Left ventricle myocardium superior (tissue), 1 donor: ENCODE measurements at places on chromosomes 12 and 14. TPM values are rescaled to one million over a fixed set of nuclear protein-coding genes. Genes with fewer than 3 reads are reported as not detected.

Gene SPTB
- 93.1 TPM for total RNA-seq

Gene FAM181A
- total RNA-seq: not detected

Gene CPSF2
- 38.7 TPM for total RNA-seq

Gene BICDL1
- total RNA-seq: 4.7 TPM

Gene MGST1
- 23.4 TPM for total RNA-seq

Gene CIROP
- total RNA-seq: not detected

Gene MAP3K9
- total RNA-seq: 1.6 TPM

Gene GAS2L3
- 2.5 TPM for total RNA-seq

Gene SERPINA10
- total RNA-seq: not detected

Gene CCDC196
- total RNA-seq: not detected

Gene MTERF2
- 36.8 TPM for total RNA-seq

GRCh38 chr14:59186306-59186705, 2.2 kb upstream of the DAAM1 start:
- DNase-seq: no peak

DNA sequence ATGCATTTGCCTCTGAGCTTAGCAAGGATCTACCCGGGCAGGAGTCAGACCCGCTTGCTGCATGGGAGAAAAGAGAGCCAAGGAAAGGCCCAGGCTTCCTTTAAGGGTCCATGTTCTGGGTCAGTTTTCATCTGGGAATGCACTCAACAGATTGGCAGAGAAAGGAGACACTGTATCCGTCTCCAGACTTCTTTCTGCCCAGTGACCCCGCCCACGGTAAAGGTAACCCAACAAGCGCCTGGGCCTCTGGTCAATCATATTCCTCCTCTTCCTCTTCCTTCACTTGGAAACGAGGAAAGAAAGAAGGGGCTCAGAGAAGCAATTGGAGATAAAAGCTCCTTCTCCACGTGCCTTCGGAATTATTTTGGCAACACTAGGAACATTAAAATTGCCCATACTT, 27.1 kb upstream of the TCP11L2 start:
- DNase-seq: no peak

- DNase-seq: no peak
Observed at GRCh38 chr14:89748004-89748403, 206.5 kb downstream of the EFCAB11 start.

GRCh38 chr12:85130646-85131045, 94.5 kb downstream of the LRRIQ1 start:
- no peak for DNase-seq

DNA sequence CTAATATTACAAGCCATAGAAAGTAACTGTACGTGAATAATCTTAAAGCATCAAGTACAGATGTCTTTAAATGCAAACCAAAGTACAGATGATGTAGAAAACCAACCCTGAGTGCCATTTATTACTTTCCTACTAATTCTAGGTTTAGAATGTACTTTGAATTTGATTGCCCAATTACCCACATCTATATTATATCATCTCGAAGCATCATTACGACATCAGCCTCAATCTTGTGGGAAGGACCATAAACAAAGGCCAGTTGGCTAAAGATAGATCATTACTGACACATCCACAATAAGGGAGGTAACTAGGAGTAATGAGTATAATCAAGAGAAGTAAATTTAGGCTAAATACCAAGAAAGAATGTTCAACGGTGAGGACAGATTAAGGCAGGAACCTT, 478.9 kb downstream of the BCAT1 start:
- DNase-seq: no peak

- DNase-seq: no peak
Observed at GRCh38 chr12:13102461-13103195, 839 bp downstream of the GSG1 start.

- no peak for DNase-seq
Observed at GRCh38 chr12:131893605-131894312, 663 bp upstream of the ULK1 start.

GRCh38 chr12:75641031-75641780, 129.8 kb upstream of the KRR1 start:
- DNase-seq: no peak

GRCh38 chr14:90272523-90272922, 16.2 kb downstream of the PSMC1 start:
- DNase-seq: no peak

DNA sequence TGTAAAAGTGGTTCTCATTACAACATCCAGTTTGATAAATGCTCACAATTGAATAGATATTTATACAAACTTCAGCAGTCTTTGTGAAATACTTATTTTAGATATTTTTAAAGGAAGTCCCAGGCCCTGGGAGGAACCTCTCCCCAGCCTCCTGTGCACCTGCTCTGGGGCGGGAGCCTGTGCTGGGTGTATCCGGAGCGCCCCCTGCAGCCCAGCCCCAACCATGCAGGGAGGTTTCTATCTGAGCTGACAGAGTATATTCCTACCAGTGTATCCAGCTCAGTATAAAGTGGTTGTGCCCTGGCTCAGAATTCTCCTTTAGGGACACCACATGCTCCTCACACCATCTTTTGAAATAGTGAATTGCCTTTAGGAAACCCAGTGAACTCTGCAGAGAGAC, 851.8 kb downstream of the TMEM121 start:
- no peak for DNase-seq

DNA sequence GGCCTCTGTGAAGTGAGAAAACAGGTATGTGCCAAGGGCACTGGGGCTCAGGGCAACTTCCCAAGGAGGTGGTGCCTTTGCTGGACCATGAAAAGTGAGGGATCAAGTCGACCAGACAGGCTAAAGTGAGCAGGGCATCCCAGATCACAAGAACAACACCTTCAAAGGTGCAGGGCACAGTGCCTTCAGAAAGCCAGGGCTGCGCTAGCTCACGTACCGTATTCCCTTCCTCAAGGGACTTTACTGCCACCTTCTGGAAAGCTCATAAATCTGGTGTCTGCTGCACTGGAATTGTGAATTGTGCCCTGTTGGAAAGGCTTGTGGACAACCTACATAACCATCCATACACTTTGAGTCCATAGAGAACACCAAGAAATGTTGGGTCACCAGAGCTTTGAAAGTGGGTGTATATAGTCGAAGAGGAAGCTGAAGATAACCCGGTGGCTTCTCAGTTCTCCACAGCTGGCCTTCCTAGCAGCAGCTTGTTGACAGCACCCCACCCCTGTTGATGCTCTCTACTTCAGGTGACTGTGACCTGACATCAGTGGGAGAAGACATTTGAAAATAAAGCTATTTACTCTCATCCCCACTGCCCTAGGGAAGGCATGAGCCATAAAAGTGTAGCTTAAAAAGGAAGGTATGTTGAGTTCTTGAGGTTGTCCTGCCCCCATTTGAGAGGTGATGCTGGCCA, 24.5 kb downstream of the FIGNL2 start:
- DNase-seq: no peak

DNA sequence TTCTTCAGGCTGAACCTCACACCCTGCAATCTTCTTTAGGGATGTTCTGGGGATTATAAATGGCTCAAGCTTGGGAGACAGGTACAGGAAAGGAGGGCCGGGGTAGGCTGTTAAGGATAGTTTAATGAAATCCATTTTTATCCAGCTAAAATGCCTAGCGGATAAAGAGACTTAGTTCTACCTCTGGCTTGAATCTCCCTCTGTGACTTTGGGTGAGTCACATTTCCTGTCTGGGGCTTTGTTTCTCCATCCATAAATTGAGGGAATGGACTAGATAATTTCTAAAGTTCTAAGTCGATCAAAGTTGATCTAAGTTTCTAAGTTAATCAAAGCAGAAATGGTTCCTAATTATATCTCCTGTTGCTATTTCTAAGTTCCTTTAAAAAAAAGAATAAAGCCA, 319.6 kb upstream of the E2F7 start:
- no peak for DNase-seq

GRCh38 chr12:28313631-28314030, 123.4 kb downstream of the CCDC91 start:
- DNase-seq: no peak

GRCh38 chr12:6295094-6295811, 15.2 kb upstream of the PLEKHG6 start:
- no peak for DNase-seq

- no peak for DNase-seq
Observed at GRCh38 chr14:103748534-103748857, 32.9 kb downstream of the ZFYVE21 start.

DNA sequence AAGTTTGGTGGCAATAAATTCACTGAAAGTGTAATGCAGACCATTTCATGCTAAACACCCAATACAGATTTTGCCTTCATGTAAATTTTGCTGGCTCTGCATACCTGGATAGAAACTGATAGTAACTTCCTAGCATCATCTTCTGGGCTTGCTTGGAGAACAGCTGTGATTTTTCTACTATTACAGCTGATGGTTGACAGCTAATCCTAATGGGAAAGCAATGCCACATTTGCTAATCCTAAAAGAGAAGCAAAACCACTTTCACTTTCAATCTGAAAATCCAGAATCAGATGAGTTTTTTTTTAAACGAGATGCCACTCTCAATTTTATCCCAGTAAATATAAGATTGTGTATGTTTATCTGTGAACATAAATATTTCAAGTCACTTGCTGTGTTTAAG, 1035.9 kb downstream of the TRHDE start:
- DNase-seq: no peak

- no peak for DNase-seq
Observed at GRCh38 chr12:41556176-41556575, 368.1 kb downstream of the PDZRN4 start.

- no peak for DNase-seq
Observed at GRCh38 chr12:47218191-47218654, 138.5 kb upstream of the AMIGO2 start.

GRCh38 chr12:92218394-92219077, 72.9 kb upstream of the BTG1 start:
- DNase-seq: no peak

DNA sequence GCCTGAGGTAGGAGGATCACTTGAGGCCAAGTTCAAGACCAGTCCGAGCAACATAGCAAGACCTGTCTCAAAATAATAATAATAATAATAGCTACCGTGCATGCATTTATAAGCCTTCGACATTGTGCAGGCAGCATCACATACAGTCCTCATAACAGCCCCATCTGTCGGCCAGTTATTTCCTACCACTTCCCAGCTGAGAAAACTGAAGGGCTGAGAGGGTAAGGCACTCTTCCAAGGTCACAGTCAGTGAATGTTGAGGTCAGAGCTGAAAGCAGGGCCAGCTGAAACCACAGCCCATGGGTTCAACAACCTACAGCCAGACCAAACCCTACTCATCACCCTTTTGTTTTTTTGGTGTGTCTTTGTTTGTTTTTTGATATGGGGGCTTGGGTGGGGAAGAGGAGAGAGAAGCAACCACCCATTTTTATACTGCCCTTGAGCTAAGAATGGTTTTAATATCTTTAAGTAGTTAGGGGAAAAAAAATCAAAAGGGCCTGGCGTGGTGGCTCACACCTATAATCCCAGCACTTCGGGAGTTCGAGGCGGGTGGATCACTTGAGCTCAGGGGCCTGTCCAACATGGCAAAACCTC, 16.8 kb upstream of the ITPK1 start:
- DNase-seq: no peak

- DNase-seq: peak; percentile 71
Observed at GRCh38 chr14:105197211-105197641, 16.1 kb upstream of the NUDT14 start.

GRCh38 chr14:64758691-64759554, 54.7 kb downstream of the PLEKHG3 start:
- DNase-seq: peak; percentile 69

- no peak for DNase-seq
Observed at GRCh38 chr12:91388573-91388972, 206.0 kb upstream of the DCN start.

DNA sequence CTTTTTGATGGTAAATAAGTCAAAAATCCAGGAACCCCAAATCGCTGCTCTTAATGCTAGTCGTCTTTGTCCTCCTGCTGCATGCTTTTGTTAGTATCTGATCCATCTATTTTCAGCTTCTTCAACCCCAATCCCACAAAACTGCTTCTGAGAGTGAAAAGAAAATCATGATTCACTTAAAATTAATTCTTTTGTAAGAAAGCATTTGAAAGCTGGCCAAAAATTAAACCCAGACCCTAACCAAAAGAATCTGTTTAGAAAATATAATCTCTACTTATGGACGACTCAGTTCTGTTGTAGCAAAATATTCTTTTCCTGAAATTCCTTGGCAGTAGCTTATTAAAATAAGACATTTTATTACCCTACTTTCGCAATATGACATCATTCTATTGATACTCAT, 443.6 kb upstream of the SYT1 start:
- no peak for DNase-seq

DNA sequence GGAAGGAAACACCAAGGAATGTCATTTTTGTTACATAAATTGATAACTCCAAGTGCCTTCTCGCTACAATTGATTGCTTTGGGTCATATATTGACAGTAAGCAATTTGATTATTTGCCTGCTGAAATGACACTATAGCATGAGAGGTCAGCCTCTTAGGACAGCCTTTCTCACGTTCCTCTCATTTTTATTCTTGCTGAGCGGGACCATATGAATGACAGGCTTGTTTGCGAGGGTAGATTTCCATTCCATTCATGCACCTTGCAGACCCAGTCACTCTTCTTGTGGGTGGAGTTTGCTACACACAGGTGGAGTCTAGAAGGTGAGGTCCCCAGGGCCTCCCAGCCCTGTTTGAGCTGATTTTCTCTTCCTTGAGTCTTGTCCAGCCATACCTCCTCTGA, 27.3 kb downstream of the DAAM1 start:
- no peak for DNase-seq

DNA sequence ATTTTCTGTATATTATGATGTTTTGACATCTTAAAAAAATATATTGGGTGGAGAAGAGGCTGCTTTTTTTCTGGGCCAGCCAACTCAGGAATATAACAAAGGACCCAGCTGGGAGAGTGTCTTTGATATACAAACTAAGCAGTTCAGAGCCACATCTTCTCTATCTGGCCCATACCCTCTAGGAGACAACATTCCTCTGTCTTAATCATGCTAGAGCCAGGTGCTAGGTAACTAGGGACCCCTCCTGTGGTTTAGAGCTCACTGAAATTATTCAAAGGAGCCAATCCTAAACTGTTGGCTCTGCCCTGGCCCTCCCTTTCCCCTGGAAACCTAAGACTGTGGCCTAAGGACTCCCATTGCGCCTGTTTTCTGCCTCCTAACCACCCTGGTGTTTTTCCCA, 193.1 kb upstream of the DIO2 start:
- DNase-seq: no peak

- no peak for DNase-seq
Observed at GRCh38 chr12:32257695-32258496, 141.5 kb upstream of the FGD4 start.

DNA sequence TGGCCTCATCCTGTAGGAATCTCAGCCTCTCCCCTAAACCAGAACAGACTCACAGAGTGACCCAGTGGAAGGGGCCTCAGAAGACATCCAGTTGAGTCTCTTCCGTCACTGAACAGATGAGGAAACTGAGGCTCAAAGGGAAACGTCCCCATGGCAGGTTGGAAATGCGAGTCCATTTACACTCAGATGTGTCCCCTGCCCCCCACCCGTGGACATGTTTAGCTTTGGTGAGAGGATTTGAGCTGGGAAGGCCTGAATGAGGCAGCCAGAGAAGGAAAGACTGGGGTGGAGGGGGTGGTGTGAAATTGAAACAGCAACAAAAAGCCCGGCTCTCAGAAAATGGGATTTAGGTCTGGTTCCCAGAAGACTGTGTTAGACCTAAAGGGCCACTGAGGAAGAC, 1.7 kb downstream of the FAIM2 start:
- DNase-seq: no peak

GRCh38 chr12:6420364-6420763, 24.4 kb upstream of the CD27 start:
- DNase-seq: no peak

- no peak for DNase-seq
Observed at GRCh38 chr12:49263400-49263763, 1.5 kb upstream of the TUBA1C start.

- DNase-seq: no peak
Observed at GRCh38 chr12:130263025-130263424, 74.7 kb upstream of the PIWIL1 start.
